ENCODE measurements at places on chromosomes 2 and 18. TPM values are rescaled to one million over a fixed set of nuclear protein-coding genes. Genes with fewer than 3 reads are reported as not detected.
A peak's percentile ranks its signal among the peaks of the same experiment; 100 is the strongest.

DNA sequence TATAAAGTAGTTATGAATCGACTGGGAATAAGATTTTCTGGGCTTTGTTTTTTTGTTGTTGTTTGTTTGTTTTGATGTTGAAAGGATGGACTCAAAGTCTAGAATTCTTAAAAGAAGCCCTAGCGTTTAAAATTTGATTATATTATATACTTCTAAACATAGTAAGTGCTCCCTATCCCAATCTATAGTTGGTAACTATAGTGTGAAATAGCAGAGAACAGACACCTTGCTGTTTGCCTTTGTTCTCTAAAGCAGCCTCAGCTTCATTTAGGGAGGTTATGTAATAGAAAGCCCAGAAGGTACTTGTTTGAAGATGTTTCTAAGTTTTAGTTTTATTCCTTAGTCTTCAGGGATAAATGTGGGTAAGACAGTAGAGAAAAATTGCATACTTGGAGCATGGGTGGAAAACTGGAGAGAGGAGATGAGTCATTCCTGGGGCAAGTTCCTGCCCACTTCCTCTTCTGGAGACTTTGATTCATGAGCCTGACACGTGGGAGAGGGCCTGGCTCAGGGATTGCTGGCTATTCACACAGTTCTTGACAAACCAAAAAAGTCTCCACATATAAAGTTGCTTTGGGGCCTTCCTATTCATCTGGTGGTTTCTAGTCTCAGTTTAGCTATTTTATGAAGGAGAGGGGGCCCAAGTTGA, 131.9 kb downstream of the MYO1B start:
- peaks cover 3% of the 10 kb centered on the region for H3K4me1 ChIP-seq
- H3K27ac ChIP-seq = no peak overlapping the region
- H3K27me3 ChIP-seq = no peaks in the 10 kb centered on the region
- peak; percentile 94 for DNase-seq
- no peak overlapping the region for H3K4me3 ChIP-seq
- peaks cover 6% of the 10 kb centered on the region for H3K36me3 ChIP-seq

Gene CTAGE1
- not detected for polyA plus RNA-seq

Gene IL36B
- not detected for polyA plus RNA-seq

Gene GKN1
- not detected for polyA plus RNA-seq

Data from small intestine (tissue), 16 donors.